ENCODE measurements at places on chromosomes 7 and 10.

GRCh38 chr10:2509081-2509531 lies 558.2 kb upstream of the PFKP start:
- no peak for DNase-seq

GRCh38 chr7:130356876-130357611 lies 12.4 kb downstream of the CPA5 start:
- peak; percentile 57 for DNase-seq

DNA sequence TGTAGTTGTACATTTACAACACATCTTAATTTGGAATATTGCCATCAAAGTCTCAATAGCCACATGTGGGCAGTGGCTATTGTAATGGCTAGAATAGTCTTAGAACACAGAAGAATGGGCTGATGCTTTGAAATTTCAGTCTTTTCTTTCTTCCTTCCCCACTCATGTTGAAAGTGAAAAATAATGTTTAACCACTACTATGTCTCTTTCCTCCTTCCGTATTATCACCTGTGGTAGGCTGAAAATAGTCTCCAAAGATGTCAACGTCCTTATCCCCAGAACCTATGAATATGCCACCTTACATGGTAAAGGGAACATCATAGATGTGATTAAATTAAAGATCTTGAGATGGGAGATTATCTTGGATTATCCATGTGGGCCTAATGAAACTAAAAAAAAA lies 154.0 kb downstream of the SUGCT start:
- DNase-seq: no peak

DNA sequence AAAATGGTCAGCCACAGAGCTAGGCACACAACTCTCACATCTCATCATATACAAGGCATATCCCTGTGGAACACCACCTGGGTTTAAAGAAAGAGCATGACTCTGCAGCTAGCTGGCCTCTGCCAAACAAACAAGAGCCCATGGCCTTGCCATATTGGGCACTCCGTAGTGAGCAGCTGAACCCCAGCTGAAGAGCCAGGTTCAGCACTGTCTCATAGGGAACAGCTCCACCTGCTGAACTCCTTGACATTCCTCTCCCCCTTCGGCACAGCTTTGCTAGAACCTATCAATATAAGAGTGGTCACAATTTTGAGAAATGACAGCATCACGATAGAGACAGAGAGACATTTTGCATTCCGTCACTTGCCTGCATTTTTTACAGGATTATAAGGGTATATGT lies 20.0 kb downstream of the SORCS1 start:
- no peak for DNase-seq

DNA sequence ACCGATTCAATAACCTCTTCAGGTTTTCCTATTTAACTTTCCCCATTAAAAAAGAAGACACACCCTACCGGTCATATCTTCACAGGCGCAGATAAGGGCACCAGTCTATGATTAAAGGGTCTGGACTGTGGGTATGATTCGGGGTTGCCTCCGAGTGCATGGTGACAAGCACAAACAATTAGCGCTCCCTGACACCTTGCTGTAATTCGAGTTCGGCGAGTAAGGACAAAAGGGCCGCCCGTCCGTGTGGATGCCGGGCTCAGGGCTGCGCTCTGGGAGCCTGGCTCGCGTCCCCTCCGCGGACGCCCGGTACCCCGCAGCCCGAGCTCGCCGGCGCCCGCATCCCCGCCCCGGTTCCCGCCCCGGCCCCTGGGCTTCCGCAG lies 111.9 kb upstream of the RHEB start:
- peak; percentile 63 for DNase-seq

DNA sequence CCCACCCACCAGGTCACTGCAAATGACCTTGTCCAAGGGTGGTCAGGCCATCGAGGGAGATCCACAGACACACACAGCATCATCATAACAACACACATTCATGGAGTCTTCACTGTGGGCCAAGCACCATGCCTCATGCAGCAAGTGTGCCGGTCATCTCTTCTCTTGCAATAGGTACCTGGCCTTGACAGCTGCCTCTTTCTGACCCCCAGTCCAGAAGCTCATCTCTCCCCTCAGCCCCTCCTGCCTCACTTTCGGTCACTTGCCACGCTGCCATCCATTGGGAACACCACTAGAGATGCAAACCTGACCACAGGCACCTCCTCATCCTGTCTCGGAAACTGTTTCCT lies 75.9 kb downstream of the OAT start:
- DNase-seq: no peak

Data from retina (tissue), 1 donor.